ENCODE measurements at places on chromosomes 4 and X.

- no peak for DNase-seq
Observed at GRCh38 chr4:144648042-144648441, 2.1 kb downstream of the HHIP start.

DNA sequence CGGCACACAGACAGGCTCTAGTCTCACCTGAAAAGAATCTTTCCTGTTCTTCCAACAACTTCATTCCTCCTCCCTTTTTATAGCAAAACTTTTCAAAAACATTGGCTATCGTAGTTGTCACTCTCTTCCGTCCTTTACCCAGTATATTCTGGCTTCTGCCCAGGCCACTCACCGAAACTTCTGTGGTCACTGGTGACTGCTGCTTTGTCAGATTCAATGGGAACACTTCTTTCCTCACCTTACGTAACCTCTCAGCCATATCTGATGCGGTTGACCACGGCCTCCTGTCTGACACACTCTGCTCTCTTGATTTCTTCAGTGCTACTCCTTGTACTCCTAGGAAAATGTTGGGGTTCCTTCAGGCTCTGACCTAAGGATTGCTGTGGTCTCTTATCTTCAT, 9.2 kb upstream of the RNF150 start:
- no peak for DNase-seq

DNA sequence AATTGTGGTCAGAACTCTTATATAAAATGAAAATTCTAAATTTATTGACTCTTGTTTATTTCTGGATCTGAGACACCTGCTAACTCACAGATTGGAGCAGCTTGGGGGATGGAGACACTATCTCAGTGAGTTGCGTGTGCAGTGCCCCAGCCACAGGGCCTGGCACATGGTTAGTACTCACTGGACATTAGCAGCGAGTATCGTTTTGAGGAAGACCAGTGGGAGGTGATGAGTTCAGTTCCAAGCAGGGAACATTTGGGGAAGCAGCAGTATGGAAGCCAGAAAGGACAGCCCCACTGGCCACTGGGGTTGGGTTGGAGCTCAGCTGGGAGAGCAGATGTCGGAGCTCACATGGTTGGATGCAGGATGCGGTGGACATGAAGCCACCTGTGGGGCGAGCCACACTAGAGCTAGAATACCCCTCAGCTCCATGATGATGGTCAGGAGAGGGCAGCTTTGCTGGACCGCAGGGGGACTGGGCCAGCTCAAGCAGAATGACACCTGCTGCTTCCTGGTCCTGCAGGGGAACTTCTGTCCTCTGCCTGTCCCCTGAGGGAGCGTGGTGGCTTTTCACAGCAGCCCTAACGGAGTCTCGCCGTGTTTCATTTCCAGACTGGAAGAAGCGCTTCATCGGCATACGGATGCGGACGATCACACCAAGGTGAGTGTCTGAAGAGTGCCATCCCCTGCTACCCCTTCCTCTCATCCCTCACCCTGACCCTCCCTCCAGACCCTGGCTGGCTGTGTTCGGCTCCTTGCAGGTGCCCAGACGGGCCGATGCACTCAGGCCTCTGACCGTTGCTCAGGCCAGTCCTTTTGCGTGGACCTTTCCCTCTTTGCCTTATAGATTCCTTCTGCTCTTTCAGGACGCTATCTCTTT, 32.5 kb downstream of the HTRA3 start:
- DNase-seq = no peak

- DNase-seq = no peak
Observed at GRCh38 chr4:112802780-112803179, 165.8 kb downstream of the LARP7 start.

All from stimulated activated CD8-positive, alpha-beta memory T cell treated with anti-CD3 and anti-CD28 coated beads, Interleukin-7, amount 100 ng/mL, for 1 hour (primary cell).